ENCODE measurements at places on chromosomes 2 and 18. TPM values are rescaled to one million over a fixed set of nuclear protein-coding genes. Genes with fewer than 3 reads are reported as not detected.
A peak's percentile ranks its signal among the peaks of the same experiment; 100 is the strongest.

APLF gene
- 2.2 TPM for total RNA-seq

CABLES1 gene
- total RNA-seq: 1.8 TPM

DNA sequence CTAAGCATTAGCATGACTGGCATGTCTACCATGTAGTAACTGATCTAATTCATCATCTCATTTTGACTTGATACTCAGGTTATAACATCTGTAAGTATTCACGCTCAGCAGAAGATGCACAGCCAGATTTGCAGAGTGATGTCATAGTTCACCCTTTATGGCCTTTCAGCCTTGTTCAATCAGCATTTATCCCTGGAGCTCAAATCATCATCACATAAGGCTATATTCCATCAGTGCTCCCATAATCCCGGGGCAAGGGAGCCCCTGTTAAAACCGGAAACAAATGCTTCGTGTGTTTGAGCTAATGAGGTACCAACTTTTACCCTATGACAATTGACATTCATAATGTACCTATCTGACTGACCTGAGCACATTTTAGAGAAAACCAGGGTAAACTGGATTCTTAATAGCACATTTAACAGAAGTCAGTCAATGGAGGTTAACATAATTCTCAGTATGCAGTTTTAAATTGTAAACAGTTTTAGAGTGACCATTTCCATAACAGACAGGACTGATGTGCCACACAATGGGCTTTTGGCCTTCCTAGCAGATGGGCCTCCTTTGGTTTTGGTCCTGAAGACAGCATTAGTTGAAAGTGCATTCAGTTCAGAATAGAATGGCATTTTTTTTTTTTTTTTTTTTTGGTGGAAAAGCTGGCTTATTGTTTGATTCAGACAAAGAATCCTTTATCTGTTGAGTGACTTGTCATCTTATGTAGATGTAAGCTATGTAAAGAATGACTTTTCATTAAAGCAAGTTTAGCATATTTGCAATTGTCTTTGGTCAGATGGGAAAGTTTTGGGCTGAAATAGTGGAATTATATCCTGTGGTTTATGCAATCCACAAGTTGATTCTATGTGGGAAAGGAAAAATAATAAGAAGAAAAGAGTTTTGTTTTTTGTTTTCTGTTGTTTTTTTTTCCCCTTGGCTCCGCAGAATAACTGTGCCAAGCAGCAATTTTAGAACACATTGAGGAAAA is 866.0 kb upstream of the ACVR2A start:
- no peak for DNase-seq

DNA sequence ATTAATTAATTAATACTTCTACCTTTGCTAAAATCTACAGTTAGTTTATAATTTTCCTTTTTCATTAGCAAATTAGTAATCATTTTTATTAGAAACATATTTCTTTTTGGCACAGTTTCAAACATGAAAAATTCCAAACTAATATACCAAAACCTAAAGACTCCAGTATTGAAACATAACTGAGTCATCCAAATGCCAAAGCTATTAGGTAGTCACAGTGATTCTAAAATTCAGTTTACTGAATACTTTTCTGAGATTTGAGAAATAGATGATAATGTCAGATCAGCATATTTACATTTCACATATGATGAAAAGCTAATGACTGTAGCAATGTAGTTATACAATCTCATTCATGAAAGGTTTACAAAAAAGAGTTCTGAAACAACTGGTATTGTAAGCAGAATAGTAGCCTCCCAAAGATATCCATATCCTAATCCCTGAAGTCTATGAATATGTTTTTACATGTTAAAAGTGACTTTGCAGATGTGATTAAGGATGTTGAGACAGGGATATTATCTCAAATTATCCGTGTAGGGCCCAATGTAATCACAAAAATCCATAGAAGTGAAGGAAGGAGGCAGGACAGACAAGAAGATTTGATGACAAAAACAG is 680.2 kb upstream of the CHAC2 start:
- DNase-seq: no peak

DNA sequence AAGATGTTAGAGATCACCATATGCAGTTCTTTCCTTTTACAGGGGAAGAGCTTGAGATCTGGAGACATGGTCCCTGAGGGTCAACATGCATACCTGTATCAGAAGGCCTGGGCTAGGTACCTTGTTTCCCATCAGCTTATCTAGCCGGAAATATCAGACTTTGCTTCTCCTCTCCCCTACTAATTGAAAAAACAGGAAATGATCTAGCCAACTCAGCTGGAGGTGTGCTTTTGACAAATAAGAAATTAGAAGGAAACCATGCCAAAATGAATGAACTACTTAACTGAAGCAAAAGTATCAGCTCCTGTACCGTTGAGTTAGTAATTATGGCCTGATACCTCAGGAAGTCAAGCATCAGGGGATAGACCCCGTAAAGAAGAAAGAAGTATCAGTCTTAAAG is 20.4 kb downstream of the PKP4 start:
- DNase-seq: peak; percentile 26

CYP27A1 gene
- 1.6 TPM for total RNA-seq

DNA sequence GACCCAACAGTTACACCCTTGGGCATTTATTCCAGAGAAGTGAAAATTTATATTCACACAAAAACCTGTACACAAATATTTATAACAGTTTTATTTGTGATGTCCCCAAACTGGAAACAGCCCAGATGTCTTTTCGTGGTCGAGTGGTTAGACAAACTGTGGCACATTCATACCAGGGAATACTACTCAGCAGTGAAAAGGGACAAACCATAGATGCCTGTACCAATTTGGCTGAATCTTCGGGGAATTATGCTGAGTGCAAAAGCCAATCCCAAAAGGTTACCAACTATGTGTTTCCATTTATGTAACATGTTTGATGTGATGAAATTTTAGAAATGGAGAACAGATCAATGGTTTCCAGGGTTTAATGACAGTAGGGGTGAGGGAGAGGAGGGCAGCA is 154.3 kb downstream of the GLI2 start:
- DNase-seq: no peak

DNA sequence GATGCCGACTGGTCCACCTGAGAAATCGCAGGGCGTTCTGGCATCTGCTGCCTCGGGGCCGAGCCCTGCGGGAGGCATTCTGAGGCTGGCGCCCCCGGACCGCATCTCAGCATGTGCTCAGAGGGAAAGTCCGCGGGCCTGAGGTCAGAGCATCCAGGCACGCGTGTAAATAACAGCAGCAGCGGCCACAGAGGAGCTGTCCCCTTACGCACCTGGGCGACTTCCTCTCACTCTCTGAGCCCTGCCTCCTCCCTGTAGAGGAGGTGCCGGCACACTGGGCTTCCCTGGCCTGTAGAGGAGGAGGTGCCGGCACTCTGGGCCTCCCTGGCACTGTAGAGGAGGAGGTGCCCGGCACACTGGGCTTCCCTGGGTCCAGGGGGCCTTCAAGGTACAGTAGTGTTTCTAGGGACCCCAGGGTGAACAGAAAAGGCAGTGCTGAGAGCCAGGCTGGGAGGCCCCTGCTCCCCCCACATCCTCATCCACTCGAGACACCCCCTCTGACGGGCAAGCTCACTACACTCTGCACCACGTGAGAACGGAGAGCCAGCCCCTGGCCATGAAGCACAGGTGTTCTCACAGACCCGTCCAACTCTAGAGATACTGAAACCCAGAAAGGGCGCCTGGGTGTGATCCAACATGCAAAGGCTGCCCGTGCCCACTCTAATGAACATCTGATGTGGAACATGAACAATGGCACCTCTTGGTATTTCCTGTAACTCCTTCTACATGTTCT is 263.5 kb downstream of the HDAC4 start:
- DNase-seq: no peak

- DNase-seq: no peak
These were observed 8.4 kb upstream of the CD226 start for GRCh38 chr18:69956057-69956456.

DNA sequence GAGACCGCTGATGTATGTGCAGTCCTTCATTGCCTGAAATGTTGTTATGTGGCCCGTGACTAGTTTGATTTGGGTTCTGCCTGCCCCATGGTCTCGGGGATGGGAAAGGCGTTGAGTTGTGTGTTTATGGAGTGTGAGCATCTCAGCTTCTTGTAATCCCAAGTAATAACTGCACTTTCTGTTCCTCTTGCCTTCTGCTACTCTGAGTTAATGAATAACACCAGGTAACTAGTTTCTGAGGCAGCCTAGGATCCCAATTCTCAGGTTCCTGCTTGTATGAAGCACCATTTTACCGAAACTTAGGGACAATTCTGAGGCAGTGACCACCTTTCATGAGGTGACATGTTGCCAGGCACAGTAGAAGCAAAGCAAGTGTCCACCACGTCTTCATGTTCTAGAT is 170.0 kb downstream of the ALK start:
- DNase-seq: no peak

DNA sequence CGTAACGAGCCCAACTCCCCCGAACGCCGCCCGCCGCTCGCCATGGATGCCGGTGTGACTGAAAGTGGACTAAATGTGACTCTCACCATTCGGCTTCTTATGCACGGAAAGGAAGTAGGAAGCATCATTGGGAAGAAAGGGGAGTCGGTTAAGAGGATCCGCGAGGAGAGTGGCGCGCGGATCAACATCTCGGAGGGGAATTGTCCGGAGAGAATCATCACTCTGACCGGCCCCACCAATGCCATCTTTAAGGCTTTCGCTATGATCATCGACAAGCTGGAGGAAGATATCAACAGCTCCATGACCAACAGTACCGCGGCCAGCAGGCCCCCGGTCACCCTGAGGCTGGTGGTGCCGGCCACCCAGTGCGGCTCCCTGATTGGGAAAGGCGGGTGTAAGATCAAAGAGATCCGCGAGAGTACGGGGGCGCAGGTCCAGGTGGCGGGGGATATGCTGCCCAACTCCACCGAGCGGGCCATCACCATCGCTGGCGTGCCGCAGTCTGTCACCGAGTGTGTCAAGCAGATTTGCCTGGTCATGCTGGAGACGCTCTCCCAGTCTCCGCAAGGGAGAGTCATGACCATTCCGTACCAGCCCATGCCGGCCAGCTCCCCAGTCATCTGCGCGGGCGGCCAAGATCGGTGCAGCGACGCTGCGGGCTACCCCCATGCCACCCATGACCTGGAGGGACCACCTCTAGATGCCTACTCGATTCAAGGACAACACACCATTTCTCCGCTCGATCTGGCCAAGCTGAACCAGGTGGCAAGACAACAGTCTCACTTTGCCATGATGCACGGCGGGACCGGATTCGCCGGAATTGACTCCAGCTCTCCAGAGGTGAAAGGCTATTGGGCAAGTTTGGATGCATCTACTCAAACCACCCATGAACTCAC is 673 bp downstream of the PCBP1 start:
- DNase-seq: peak; percentile 52

DNA sequence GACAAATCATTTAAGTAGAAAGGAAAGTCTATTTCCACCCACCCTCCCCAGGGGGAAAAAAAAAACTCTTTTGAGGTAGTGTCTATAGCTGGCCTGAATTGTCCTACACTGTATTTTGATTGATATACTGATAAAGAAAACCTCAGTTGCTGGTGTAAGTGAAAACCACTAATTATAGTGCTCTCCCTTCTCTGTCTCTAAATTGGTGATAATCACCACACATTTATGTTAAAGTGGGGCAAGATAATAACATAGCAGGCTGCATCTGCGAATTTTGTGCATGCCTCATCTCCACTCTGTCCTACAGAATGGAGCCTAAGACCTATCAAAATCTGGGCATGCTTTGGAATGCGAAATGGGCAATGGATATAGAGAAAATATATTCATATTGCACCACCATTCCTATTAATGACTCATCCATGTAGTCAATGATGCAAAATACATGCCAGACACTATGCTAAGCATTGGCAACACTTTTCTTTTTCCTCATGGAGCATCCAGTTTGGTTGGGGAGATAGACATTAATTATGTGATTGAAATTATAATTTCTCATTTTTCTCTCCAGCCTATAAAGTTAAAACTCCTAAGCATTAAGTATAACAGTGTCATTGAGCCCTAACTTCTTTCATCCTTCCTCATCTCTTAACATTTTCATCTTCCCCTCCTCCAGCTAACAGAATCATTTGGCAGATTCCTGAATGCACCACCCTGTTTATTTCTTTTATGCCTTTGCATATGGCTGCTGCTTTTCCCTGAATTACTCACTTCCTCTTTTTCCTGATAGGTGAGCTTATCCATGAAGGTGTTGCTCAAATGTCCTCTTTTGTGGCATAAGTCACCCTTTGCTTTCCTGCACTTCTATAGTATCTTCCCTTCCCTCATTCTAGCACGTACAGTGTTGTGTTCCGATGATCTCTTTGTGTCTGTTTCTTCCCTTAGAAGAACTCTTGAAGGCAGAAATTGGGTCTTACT is 58.2 kb downstream of the SLC9A2 start:
- no peak for DNase-seq

GRCh38 chr2:182077448-182078142 is 91.9 kb downstream of the PPP1R1C start:
- DNase-seq: peak; percentile 43

DNA sequence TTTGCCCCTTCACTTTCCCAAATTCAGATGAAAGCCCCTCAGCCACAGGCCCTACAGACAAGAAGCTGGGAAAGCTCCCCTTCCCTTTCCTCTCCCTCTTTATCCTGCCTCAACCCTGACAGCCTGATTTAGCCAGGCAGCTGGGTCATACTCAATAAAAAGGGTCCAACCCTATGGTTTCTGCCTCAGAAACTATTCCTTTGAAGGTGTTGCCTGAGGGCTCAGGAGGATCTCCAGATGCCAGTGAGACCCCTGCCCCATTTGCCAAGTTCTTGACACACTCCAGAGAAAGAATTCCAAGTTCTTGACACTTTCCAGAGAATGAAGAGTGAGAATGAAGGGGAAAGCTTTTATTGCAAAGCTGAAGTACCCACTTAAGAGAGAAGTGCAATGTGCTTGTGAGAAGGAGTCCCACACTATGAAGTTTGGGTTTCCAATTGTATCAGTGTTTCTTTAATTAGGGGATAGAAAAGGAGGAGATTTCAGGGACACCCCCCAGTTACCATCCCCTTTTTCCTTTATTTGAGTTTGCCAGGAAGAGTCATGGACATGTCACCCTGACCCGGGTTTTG is 576.2 kb downstream of the METTL4 start:
- DNase-seq: no peak

GRCh38 chr18:13517369-13517768 is 209.0 kb downstream of the FAM210A start:
- DNase-seq: no peak

DNA sequence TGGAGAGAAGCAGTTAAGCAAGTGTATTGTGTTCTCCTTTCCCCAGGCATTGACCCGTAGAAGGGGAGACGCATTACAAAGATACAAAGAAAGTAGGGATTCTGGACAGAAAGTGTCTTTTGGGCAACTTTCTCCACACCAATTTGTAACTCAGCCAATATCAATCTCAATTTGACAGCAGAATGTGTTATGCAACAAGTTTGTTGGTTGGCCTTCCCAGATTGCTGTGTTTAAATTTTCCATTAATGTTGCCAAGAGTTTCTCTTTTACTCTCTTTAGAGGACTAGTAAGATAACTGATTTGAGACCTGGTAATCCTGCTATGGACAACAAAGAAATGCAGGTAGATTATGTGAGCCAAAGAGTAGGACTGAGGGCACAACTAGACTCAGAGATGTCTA is 279.6 kb downstream of the ZNF804A start:
- DNase-seq: no peak

DNA sequence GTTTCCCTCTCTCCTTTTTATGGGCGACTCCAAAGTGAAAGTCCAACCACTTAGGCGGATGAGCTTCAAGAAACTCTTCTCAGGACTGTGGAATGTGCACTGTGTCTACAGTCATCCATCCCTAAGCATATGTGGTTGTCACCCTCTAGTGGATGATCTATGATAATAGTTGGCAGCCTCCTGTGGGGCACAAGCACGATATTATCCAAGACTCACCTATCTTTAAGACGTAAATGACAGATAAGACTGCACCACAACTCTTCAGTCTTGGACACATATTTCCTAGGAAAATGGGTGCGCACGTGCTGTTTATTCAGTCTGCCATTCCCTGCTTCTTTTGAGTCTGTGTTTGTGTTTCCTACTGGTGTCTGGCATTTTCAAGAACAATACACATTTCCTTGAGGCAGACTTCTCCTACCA is 145.5 kb upstream of the CTAGE1 start:
- no peak for DNase-seq

PAIP2B gene
- 1.9 TPM for total RNA-seq
